ENCODE measurements at places on chromosomes 2 and 18. TPM values are rescaled to one million over a fixed set of nuclear protein-coding genes. Genes with fewer than 3 reads are reported as not detected.

GALNT3 gene
- 16.6 TPM for total RNA-seq

RPL31 gene
- total RNA-seq: 715 TPM

EFEMP1 gene
- 2.4 TPM for total RNA-seq

SERPINB11 gene
- total RNA-seq: 0.50 TPM

GNAL gene
- 12.8 TPM for total RNA-seq

LINC00305 gene
- total RNA-seq: not detected

LBX2 gene
- total RNA-seq: 1.4 TPM

IKZF2 gene
- 9.1 TPM for total RNA-seq

HOXD13 gene
- 0.31 TPM for total RNA-seq

LOXHD1 gene
- 29.6 TPM for total RNA-seq

OSBPL6 gene
- total RNA-seq: 3.8 TPM

SOCS6 gene
- total RNA-seq: 20.9 TPM

SEPTIN2 gene
- total RNA-seq: 310 TPM

PFN4 gene
- 39.8 TPM for total RNA-seq

TMEM247 gene
- 27.2 TPM for total RNA-seq

CXCR1 gene
- total RNA-seq: not detected

CROCC2 gene
- total RNA-seq: 0.43 TPM

APCDD1 gene
- total RNA-seq: 10.8 TPM

KATNAL2 gene
- 17.5 TPM for total RNA-seq

CAPN14 gene
- 1.1 TPM for total RNA-seq

NDC80 gene
- total RNA-seq: 15.4 TPM

UGT1A3 gene
- total RNA-seq: not detected

CPLX4 gene
- 0.55 TPM for total RNA-seq

CD8B gene
- not detected for total RNA-seq

LRP2 gene
- total RNA-seq: 4.1 TPM

DLGAP1 gene
- total RNA-seq: 93.8 TPM

FAM237A gene
- not detected for total RNA-seq

SPRED2 gene
- total RNA-seq: 14.1 TPM

SCN9A gene
- total RNA-seq: 85.7 TPM

PCARE gene
- total RNA-seq: 0.06 TPM

RSAD2 gene
- 4.4 TPM for total RNA-seq

CGREF1 gene
- 11.1 TPM for total RNA-seq

STON1 gene
- total RNA-seq: 5.1 TPM
